ENCODE measurements at places on chromosomes 16 and 17.
A peak's percentile ranks its signal among the peaks of the same experiment; 100 is the strongest.

DNA sequence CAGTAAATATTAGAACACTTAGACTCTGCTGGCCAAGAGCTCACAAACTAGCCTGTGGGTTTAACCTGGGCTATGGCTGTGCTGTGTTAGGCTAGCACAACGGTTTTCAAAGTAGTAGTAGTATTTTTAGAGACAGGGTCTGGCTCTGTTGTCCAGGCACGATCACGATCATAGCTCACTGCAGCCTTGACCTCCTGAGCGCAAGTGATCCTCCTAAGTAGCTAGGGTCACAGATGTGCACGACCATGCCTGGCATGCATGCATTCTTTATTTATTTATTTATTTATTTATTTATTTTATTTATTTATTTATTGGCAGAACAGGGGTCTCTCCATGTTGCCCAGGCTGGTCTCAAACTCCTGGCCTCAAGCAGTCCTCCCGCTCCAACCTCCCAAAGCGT lies 10.3 kb downstream of the MRPL27 start:
- no peak for DNase-seq

DNA sequence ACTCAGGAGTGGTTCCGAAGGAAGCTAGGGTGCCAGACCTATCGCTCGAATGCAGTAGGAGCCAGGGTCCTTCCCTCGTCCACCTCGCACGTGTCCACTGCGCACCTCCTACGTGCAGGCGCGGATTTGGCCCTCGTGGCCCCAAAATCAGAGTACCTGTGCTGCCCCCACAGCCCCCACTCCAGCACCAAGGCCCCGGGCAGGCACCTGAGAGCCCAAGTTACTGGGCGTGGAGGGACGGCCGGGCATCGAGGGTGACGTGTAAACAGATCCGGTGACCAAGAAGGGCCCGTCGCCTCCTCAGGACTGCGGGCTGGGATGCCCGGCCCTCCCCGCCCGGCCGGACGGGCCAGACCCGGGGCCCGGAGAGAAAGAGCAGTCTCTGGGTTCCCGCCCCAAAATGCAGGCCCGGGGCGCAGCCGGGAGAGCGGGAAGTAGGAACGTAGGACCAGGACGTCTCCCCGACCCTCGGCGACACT lies 492 bp downstream of the SLC25A39 start:
- no peak for DNase-seq

GRCh38 chr17:36812762-36813161 lies 124.5 kb upstream of the LHX1 start:
- DNase-seq, result no peak

- no peak for DNase-seq
These were observed 36.8 kb upstream of the LYRM9 start for GRCh38 chr17:27930000-27930399.

GRCh38 chr16:87948119-87948545 lies 3.1 kb upstream of the BANP start:
- DNase-seq, result no peak

DNA sequence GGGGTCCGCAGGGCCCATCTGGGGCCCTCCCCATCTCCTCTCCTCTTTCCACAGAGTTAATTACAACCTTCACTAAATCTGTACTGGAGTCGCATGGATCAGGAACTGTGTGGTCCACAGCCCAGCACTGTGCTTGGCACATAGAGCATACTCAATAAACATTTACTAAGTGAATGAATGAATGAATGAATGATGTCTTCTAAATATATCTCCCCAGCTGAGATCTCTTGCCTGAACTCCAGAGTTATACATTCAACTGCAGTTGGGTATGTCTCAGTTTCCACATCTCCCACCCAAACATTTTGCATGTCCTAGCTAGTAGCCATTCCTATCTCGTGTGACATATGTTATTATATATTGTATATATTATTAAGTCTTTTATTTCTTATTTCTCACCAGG lies 28.7 kb upstream of the IL21R start:
- DNase-seq, result no peak

GRCh38 chr16:16140537-16140936 lies 82.8 kb downstream of the ABCC6 start:
- DNase-seq, result no peak

DNA sequence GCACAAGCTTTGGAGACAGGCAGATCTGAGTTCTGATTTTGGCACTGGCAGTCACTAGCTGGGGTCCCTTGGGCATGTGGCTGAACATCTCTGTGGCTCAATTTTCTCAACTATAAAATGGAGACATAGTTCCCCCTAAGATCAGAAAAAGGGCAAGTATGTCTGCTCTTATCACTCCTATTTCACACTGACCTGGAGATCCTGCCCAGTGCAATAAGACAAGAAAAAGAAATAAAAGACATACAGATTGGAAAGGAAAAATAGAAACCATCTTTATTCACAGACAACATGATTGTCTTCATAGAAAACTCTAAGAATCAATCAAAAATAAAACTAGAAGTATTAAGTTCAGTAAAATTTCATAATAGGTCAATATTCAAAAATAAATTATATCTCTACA lies 56.0 kb upstream of the LHX1 start:
- DNase-seq, result no peak

GRCh38 chr16:17177959-17178905 lies 292.5 kb downstream of the XYLT1 start:
- DNase-seq, result no peak

DNA sequence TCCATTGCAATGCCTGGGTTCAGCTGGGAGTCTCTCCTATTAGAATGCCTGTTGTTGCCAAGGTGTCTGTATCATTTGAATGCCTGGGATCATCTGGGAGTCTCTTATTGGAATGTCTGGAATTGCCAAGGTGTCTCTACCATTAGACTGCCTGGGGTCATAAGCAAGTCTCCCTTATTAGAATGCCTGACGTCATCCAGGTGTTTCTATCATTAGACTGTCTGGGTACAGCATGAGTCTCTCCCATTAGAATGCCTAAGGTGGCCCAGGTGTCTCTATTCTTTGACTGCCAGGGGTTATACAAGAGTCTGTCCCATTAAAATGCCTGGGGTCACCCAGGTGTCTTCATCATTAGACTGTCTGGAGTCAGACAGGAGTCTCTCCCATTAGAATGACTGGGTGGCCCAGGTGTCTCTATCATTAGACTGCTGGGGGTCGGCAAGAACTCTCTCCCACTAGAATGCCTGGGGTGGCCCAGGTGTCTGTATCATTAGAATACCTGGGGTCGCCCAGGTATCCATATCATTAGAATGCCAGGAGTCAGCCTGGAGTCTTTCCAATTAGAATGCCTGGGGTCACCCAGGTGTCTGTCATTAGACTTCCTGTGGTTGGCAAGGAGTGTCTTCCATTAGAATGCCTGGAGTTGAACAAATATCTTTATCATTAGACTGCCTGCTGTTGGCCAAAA lies 2274.0 kb downstream of the TP53TG3F start:
- no peak for DNase-seq

DNA sequence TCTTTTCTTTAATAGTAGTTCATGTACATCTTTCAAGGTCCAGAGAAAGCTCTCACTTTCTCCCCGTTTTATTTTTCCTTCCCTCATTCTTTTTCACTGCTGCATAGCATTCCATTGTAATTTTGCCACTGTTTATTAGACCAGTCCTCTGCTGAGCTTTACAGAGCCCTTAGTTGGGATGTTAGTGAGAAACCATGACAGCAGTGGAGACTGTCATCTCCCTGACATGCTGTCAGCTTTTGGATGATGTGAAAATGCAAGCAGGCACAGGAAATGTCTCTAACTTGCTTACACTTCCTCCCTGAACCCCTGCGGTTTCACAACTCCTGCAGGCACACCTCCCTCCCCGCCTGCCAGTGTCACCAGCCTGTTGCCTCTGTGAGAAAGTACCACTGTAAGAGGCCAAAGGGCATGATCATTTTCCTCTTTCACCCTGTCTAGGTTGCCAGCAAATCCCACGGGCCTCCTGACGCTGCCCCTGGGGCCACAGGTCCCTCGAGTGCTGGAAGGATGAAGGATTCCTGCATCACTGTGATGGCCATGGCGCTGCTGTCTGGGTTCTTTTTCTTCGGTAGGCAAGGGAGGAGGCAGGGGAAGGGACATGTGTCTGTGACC lies at the start of gene ITGAL:
Gene ITGAL (plus strand): TSS at position 415 of the 615 bp plus-strand sequence. CDS start 96 bp downstream, at position 511.
- DNase-seq, result peak; percentile 79

GRCh38 chr17:81858967-81859905 lies 1.1 kb downstream of the P4HB start:
- DNase-seq, result no peak

DNA sequence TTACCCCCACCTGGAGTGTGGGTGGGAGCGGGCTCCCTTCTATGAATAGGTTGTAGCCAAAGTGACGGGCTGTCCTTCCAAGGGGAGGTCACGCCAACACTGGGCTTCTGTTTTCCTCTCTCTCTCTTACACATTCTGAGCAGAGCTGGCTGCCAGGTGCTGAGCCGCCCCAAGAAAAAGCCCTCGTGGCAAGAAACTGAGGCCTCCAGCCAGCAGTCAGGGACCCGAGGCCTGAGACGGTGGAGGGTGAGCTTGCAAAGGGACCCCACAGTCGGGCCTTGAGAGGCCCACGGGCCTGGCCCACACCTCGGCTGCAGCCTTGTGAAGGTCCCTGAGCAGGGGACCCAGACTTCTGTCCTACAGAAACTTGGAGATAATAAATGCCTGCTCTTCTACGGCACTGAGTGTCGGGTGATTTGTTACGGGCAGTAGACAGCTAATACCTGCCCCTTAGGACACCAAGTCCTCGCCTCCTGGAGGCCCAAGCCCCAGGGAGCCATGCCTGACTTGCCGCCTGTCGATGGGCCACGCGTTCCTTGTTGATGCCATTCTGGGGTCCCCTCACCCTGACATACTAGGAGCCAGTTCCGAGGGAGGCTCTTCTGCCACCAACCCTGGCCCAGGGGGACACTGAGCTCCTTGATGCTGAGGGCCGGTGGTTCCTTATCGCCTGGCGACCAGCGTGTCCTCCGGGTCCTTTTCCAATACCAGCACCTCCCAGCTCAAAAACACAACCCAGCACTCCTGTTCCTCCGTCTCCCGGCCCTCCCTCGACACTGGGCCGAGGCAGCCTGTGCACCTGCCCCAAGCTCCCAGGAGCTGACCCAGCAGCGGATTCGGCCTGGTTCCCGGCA lies 26.1 kb downstream of the SLC25A10 start:
- no peak for DNase-seq

- DNase-seq, result peak; percentile 82
These were observed 207.0 kb downstream of the MSI2 start for GRCh38 chr17:57463103-57463885.

- no peak for DNase-seq
These were observed 12.2 kb upstream of the VAT1L start for GRCh38 chr16:77775911-77776909.

DNA sequence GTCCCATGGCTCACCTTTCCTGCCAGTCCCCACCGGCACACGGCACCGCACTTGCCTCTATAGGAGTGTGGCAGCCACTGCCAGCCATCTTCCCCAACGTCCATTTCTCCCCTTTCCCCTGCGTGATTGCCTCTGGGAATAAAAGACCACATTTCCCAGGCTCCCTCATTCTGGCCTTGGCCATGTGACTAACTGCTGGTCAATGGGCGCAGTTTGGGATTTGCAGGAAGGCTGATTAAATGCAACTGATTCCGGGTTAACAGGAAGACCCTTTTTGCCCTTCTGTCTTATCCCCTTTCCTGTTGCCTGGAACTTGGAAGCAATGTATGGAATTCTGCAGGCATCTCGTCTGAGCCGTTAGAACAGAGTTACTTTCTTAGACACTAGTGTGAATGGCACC lies 3.0 kb downstream of the BTBD17 start:
- no peak for DNase-seq
